Umbilical cord (tissue), 2 donors: ENCODE measurements at places on chromosomes 3 and 15. TPM values are rescaled to one million over a fixed set of nuclear protein-coding genes. Genes with fewer than 3 reads are reported as not detected.

DNA sequence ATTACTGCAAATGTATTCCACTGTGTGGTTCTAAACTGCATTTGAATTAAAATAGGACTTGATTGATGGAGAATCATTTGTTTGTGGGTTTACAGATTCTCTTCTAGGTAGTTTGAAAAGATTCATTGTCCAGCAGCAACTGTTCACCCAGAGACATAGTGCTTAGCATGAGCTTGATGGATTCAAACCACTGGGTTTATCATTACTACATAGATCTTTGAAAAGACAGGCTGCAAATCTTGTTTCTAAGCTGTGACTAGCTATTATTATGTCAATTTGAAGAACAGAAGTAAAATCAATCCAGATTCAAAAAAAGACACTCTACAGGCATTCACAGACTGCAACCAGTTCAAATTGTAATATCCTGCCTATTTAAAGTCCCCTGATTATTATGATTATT lies 49.8 kb downstream of the MBNL1 start:
- no peak for DNase-seq

- peak; percentile 62 for DNase-seq
Measured at GRCh38 chr15:79370716-79371115, 59.8 kb downstream of the TMED3 start.

- DNase-seq: no peak
Measured at GRCh38 chr15:82621970-82622369, 25.2 kb downstream of the CPEB1 start.

DNA sequence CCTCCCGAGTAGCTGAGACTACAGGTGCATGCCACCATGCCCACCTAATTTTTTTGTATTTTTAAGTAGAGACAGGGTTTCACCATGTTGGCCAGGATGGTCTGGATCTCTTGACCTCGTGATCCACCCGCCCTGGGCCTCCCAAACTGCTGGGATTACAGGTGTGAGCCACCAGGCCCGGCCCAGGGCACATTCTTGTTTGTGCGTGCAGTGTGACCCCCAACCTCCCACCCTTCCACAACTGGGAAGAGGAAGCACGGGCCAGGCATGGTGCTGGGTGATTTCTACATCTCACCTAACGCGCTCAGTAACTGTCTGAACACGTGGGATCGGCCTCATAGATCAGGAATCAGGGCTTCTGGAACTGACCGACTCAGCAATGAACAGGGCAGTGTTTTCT lies 48.0 kb downstream of the KLHL6 start:
- DNase-seq: no peak

The UROC1 gene
- total RNA-seq: 0.48 TPM

The CAMKV gene
- 0.72 TPM for total RNA-seq

The CPEB1 gene
- 9.9 TPM for total RNA-seq

The ZNF860 gene
- 6.0 TPM for total RNA-seq

The TARS3 gene
- 15.9 TPM for total RNA-seq
